ENCODE measurements at places on chromosomes 7 and 10. TPM values are rescaled to one million over a fixed set of nuclear protein-coding genes. Genes with fewer than 3 reads are reported as not detected.

- DNase-seq: no peak
Observed at GRCh38 chr10:33566001-33566400, 231.5 kb upstream of the NRP1 start.

- DNase-seq: no peak
Observed at GRCh38 chr10:132882069-132882951, 60.1 kb downstream of the CFAP46 start.

CYP3A5 gene
- not detected for total RNA-seq

CLCN1 gene
- total RNA-seq: not detected

NPC1L1 gene
- total RNA-seq: not detected

- DNase-seq: no peak
Observed at GRCh38 chr10:13018171-13018570, 16.7 kb upstream of the CCDC3 start.

LIPF gene
- not detected for total RNA-seq

GPR22 gene
- not detected for total RNA-seq

DNA sequence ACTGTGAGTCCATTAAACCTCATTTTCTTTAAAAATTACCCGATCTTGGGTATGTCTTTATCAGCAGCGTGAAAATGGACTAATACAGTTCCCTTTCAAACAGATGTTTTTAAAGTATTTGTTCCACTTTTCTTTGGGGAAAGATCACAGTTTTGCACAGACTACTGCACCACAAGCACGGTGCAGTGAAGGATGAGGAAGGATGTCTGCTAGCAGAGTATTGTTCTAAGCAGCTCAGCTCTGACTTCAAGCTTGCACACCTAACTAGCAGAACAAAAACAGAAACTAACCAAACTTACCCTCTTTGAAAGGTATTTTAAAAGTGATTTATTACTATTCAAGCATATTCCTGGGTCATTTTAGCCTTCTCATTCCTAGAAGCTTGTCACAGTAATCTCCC lies 20.0 kb downstream of the THNSL1 start:
- DNase-seq: no peak

DNA sequence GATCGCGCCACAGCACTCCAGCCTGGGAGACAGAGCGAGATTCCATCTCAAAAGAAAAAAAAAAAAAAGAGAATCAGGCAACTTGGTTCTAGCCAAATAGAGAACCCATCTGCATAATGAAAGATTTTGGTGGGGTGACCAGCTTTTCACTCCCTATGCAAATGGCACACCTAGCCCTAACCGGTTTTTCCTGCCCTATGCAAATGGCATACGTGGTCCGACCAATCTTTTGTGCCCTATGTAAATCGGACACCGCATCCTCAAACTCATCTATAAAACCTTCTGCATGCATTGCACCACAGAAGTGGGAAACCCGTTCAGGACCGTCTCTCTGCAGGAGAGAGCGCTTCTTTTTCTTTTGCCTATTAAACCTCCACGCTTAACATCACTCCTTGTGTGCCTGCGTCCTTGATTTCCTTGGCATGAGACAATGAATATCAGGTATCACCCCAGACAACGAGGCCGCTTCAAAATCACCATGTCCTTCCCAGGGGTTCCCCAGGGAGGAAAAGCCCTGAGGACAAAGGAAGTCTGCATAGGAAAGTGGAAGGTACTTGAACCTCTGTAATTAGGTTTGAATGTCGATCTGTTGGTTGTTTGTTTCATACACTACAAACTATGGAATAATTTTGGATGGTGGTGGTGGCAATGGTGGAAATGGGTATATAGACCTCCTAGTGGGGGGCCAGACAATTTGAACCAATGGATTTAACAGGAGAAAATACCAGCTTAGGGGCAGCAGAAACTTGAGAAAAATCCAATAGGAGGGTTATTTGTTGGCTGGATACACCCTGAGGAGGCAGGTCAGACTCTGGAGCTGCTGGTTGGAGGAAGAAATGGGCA lies 396.2 kb downstream of the TYW1 start:
- DNase-seq: no peak

DNA sequence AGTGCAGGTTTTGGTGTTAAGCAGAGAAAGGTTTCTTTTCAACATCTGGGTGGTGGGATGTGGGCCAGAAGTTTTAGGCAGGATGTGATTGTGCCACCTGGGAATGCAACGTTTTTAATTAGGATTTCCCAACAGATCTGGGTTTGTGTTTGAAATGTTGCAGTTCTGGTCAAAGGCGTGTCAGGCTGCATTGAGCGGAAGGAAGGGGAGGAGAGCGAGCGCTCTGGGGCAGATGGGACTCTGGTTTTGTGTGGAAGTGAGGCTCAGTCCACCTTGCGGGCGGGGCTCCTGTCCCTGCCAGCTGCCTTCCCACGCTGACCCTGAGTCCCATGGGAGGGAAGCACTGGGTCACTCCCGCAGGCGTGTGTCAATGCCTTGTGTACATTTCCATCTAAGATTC lies 767.7 kb downstream of the KCNMA1 start:
- DNase-seq: no peak

DNA sequence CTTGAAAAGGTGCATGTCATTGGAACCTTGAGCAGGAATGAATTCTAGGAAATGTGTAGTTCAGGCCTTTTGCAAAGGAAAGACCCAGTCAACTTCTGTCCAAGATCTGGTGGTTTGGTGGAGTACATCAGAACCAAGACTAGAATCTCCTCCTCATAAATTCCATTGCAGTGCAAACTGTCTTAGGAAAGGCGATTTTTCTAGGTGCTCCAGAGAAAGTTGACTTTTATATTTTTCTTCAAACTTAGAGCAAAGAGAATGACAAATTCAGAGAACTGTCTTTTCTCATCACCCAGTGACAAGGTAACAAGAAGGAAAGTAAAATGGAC lies 50.0 kb downstream of the PRTFDC1 start:
- DNase-seq: no peak

GRCh38 chr7:108003599-108003935 lies 606 bp upstream of the LAMB1 start:
- no peak for DNase-seq

DNA sequence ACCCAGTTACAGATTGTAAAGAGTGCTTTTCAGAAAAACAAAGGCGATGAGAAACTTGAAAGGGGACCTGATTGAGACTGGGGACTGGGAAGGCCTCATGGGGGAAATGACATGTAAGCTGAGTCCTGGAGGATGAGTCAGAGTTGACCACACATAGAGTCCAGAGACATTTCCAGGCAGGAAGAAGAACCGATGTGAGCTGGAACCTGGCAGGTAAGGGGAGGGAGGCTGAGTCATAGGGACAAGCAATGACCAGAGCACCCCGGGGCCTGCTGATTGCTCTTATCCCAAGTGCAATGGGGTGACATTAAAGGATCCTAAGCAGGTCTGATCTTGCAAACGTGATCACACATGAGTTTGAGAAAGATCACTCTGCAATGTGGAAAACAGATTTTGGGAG lies 11.7 kb downstream of the TLL2 start:
- no peak for DNase-seq

- DNase-seq: no peak
Observed at GRCh38 chr7:154868921-154869320, 134.0 kb downstream of the PAXIP1 start.

Measured in CD4-positive, alpha-beta T cell (primary cell).